ENCODE measurements at places on chromosomes 6 and 20.

DNA sequence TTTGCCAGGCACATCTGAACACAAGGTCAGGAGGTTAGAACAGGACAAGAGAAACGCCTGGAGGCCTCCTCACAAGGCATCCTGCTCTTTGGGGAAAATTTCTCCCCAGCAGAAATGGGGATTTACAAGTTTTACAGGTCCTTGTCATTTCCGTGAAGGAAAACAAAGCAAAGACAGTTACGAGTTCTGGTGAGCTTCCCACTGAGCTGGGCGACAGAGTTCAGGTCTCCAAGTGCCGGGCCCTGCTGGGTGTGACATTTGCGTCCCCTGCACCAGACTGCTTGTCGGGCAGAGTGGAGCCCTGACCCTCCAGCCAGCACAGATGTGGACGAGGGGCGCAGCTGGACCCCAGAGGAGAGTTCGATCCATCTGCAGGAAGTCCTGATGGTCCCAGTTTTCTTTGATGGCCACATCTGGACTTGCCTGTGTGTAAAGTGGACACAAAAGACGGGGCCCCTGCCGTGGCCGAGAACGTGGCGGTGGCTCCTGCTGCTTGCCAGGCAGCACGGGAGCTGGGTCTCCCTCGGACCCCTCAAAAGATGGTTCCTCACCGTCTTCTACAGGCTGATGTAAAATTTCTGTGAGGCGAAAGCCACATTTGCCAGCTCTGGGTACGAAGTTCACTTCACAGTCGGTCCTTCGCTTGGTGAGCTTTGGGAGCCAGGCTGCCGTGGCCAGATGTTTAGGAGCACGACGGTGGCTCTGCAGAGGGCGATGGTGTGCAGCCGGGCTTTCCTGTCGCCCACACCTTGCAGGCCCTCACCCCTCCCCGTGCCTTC lies 5.2 kb upstream of the ADRM1 start:
- DNase-seq = no peak

- DNase-seq = no peak
These were observed 10.3 kb downstream of the ID1 start for GRCh38 chr20:31615416-31615815.

DNA sequence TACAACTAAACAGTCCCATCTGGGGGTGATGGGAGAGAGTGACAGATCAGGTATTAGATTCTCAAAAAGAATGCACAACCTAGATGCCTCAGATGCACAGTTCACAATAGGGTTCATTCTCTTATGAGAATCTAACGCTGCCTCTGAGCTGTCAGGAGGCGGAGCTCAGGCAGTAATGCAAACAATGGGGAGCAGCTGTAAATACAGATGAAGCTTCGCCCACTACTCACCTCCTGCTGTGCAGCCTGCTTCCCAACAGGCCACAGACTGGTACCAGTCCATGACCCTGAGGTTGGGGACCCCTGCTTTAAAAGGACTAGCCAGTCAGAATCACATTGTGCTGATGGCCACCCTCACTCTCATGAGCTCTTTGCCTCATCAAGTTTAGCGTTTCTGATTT lies 247.0 kb upstream of the KCNQ5 start:
- DNase-seq = no peak

DNA sequence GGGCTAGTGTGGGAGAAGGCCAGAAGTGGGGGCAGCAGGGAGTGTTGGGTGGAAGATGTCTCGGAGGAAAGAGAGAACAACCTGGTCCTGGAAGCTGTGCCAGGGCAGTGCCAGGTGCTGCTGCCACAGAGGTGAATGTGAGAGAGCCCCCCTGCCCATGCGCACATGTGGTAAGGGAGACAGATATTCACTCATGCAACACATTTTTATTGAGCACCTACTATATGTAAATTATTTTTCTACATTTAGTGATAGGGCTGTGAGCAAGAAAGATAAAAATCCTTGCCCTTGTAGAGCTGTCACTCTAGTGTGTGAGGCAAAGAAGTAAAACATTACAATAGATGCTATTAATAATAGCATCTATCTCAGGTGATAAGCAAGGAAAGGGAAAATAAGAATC lies 471 bp downstream of the CLPSL1 start:
- DNase-seq = no peak

DNA sequence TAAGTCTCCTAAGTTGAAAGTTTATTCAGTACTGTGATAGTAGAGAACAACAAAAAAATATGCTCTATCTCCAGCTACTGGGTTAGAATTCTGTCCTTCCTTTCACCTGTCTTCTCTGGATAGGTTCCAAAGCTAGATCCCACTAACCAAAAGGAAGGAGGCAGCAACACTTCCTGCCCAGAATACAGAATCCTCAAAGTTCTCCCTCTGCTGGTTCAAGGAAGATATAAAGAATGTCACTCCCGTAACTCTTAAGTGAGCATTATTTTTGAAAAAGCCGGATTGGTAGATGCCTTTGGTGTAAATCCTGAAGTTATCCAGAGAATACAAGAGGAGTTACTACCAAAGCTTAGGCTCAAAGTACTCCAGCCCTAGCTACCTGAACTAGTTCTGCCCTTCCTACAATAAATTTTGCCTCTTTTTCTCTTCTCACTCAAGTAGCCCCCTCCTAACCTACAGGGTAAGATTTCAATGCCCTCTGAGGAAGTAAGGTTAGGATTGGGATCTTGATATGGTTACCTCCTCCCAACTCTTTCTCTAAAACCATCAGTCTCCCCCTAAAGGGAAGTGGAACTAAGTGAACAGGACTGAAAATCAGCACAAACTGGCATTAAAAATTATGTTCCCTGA lies 26.0 kb upstream of the CRIP3 start:
- DNase-seq = no peak

GRCh38 chr6:109671733-109672132 lies 19.3 kb downstream of the AK9 start:
- DNase-seq = no peak

DNA sequence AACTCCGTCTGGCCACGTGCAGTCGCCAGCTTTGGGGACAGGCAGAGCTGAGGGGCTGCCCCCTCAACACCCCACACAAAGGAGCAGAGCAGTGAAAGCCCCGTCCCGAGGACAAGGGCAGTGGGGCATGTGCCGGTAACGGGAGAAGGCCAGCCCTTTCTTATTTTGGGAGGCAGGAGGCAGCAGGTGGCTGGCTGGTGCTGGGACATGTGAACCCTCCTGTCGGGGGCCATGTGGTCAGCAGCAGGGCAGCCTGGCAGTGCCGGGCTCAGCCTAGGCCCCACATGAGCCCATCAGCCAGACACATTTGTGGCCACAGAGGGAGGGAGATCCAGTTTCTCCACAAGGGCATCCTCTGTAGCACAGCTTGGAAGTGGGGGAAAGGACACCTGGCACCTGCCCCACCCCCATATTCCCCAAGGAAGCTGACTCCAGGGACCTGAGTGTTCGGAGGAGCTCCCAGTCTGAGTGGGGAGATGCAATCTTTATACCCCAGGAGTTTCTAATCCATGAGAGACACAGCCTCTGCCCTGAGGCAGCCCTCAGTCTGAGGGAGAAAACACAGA lies 137.6 kb downstream of the MRPL14 start:
- no peak for DNase-seq

DNA sequence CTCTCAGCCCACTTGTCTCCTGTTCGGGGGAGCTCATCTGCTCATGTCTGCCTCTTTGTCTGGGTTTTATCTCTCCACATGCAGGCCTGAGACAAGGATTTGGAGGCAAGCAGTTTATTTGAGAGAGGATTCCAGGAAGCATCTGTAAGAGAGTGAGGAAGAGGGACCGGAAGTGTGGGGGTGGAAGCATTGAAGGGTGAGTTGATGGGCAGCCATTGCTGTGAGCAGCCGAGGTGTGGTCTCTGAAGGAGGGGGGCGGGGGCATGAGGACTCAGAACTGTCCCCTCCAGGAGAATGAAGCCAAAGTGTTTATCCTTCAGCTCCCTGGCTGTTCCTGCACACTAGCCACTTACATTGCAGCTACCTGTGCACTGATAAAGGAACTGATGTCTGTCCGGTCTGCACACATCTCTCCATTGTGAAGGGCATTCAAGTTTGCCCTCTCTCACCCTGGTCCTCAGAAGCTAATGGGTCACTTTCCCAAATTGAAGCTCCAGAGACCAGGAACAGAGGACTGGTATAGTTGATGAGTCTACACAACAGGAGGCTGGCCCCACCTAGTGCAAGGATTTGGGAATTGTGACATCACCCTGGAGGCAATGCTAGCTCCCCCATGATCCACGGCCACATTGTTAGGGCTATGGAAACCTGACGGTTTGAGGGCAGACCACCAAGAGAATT lies 100.5 kb upstream of the FOXA2 start:
- DNase-seq = no peak

- no peak for DNase-seq
These were observed 41.1 kb upstream of the MAP3K4 start for GRCh38 chr6:160950507-160950906.

DNA sequence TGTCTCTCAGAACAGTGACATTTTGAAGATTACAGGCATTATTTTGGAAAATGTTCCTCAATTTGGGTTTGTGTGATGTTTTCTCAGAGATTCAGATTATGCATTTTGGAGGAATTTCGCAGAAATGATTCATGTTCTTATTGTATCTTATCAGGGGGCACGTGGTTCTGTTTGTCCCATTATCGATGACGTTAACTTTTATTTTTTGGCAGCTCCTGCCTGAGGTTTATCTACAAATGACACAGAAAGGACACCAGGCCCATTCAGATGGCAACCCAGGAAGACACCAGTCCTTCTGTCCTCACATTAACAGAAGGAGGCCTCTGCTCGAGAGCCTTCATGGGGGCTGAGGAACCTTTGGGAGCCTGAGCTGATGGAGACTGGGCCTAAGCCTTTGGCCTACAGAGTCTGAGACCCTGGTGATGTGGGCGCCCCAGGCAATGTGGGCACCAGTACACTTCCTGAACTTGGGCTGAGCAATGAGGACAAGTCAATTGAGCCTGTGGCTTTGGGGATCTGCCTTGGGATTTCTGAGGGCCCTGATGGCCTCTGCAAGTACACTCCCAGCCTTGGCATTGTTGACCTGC lies 41.2 kb upstream of the EZR start:
- no peak for DNase-seq

DNA sequence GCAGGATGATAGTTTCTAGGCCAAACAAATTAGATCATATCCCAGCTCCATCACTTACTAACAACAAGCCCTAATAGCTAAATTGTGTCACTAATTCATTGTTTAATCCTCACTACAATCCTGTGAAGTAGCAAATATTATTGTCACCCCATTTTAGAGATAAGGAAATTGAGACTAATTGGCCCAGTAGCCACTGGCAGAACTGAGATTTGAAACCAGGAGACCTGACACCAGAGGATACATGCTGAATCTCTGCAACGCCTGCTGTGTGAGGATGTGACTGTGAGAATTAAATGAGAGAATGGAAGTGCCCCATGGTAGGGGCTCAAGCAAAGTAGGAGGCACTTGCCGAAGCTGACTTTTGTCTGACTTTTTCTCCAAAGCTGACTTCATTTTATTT lies 124.3 kb upstream of the CITED2 start:
- no peak for DNase-seq

DNA sequence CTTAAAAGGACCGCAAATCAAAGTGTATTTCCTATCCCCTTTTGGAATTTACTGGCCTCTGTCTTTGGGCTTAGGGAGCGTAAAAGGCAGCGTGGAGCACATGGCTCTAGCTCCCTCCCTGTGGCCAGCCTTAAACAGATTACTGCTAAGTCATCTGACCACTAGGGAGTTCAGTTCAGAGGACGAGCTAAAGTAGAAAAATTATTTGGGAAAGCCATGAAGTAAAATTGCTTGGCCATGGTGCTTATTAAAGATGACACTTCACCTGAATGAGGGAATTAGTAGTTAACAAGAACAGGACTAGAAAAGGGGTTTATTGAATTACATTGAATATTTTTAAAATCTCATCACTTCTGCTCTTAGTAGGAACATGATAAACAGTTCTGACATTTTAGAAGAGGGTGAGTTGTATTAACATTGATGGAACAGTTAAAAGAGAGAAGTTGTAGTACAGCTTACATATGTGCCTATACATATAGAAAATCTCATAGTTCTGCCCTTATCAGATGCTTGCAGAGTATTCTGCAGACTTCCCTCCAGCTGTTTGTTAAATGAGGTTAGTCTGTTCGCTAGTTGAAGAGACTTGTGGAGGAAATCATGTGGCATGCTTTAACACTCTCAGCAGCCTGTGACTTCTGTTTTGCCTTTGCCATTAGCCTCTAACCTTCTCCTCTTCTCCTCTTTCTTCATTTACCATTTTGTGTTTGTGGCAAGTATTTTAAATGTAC lies 31.2 kb upstream of the MAPK13 start:
- no peak for DNase-seq

GRCh38 chr6:147033267-147033666 lies 170.9 kb upstream of the STXBP5 start:
- DNase-seq = no peak

DNA sequence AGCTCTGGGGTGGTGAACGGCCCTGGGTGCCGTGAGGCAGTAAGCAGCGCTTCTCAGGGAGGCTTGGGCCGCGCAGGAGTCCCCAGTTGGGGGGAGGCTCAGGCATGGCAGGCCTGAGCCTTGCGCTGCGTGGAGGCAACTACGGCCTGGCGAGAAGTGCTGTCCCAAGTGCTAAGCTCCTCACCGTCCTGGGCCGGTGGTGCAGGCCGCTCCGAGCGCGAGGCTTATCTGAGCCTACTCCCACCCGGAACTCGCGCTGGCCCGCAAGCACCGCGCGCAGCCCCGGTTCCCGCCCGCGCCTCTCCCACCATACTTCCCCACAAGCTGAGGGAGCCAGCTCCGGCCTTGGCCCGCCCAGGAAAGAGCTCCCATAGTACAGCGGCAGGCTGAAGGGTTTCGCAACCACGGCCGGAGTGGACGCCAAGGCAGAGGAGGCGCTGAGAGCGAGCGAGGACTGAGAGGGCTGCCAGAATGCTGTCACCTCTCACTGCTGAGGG lies 1.8 kb upstream of the WRNIP1 start:
- DNase-seq = no peak

DNA sequence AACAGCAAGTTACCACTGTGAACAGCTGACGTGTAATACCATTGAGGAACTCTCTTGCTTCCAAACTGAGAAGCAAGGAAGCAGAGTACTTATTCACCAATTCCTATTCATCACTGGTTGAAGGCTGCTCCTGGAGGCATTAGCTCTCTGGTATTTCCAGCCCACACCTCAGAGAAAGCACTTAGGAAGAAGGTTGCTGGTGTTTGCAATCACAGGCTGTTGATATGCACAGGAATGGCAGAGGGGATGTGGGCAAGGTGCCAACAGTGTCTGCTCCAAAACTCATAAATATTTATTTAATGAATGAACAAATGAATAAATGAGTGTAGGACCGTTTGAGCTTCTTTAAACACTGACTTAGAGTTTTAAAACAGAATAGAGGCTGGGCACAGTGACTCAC lies 6.9 kb upstream of the RRBP1 start:
- DNase-seq = no peak

GRCh38 chr6:150088481-150089154 lies 19.7 kb upstream of the ULBP3 start:
- DNase-seq = no peak

- DNase-seq = no peak
These were observed 29.2 kb downstream of the AFDN start for GRCh38 chr6:167855825-167856425.

DNA sequence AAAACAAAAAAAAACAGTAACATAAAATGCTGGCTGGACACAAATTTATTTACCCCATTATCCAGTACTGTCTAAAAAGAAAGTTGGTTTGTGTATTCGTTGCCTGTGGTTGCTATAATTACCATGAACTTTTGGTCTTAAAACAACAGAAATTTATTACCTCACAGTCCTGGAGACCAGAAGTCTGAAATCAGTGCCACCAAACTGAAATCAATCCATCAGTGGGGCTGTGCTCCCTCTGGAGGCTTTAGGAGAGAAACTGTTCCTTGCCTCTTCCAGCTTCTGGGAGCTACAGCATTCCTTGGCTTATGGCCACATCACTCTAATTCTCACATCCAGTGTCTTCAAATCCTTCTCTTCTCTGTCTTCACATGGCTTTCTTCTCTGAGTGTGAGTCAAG lies 79.4 kb downstream of the SNX5 start:
- DNase-seq = no peak

GRCh38 chr6:158357570-158358216 lies 45.4 kb downstream of the TULP4 start:
- DNase-seq = no peak

Measured in stimulated activated CD8-positive, alpha-beta memory T cell treated with anti-CD3 and anti-CD28 coated beads, Interleukin-7, amount 100 ng/mL, for 24 hours (primary cell).